ENCODE measurements at places on chromosomes 12 and 14. TPM values are rescaled to one million over a fixed set of nuclear protein-coding genes. Genes with fewer than 3 reads are reported as not detected.
A peak's percentile ranks its signal among the peaks of the same experiment; 100 is the strongest.

Gene SAMD15
- 1.1 TPM for total RNA-seq

DNA sequence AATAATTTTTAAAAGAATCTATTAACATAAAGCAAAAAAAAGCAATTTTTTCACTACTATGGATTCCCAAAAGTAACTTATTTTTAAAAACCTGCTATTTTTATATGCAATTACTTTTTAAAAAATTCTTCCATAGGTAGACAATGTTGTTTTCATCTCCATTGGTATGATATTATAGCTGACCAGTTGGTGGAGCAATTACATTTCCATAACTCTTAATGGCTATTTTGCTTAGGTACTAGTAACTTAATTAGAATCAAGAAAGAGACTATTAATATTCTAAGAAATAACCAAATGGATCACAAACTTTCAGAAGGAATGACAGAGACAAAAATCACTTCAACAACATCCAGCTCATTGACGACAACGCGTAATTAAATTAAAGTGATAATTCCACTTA is 64.7 kb upstream of the PTCSC3 start:
- no peak for DNase-seq

- no peak for DNase-seq
These were observed 280.3 kb upstream of the AMIGO2 start for GRCh38 chr12:47360093-47360480.

- no peak for DNase-seq
These were observed 57.3 kb upstream of the NOVA1 start for GRCh38 chr14:26655128-26655527.

DNA sequence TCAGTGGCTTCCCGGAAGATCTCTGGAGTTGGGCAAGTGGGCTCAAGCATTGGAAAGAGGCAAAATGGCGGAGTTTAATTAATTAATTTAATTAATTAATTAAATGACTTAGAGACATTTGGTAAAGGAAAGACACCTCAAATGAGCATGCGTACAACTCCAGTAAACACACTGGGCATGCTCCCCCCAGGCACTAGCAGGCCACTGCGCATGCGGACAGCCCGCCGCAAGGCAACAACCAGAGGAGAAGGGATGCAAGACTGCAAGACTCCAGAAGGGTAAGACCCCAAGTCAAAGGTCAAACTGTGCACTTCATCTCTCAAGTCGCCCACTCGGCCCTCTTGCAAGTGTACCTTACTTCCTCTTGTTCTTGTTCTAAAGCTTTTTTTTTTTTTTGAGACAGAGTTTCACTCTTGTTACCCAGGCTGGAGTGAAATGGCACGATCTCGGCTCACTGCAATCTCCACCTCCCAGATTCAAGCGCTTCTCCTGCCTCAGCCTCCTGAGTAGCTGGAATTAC is 57.8 kb upstream of the PSMC1 start:
- no peak for DNase-seq

Gene TCL1B
- total RNA-seq: not detected

DNA sequence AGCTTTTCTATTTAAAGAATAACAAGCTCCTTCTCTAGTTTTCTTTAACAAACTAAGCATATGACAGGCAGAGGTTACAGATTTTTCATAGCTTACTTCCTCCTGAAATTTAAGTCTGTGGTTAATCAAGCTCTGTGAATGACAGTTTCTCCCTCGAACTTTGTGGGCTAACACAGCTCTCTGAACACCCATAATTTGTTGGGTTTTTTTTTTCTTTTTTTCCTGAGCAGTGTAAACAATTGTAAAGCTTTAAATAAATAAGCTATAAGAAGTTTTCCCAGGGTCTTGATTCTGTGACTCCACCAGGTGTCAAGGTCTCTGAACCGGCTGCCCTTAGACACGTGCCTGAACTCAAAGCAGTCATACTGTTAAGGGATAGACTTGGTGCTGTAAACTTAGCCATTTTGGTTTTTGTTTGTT is 128.1 kb upstream of the AMIGO2 start:
- peak; percentile 66 for DNase-seq

Gene PTCSC3
- total RNA-seq: not detected

Gene IL26
- not detected for total RNA-seq

Gene AMN
- total RNA-seq: 0.33 TPM

GRCh38 chr14:63371033-63371432 is 52.3 kb upstream of the GPHB5 start:
- no peak for DNase-seq

DNA sequence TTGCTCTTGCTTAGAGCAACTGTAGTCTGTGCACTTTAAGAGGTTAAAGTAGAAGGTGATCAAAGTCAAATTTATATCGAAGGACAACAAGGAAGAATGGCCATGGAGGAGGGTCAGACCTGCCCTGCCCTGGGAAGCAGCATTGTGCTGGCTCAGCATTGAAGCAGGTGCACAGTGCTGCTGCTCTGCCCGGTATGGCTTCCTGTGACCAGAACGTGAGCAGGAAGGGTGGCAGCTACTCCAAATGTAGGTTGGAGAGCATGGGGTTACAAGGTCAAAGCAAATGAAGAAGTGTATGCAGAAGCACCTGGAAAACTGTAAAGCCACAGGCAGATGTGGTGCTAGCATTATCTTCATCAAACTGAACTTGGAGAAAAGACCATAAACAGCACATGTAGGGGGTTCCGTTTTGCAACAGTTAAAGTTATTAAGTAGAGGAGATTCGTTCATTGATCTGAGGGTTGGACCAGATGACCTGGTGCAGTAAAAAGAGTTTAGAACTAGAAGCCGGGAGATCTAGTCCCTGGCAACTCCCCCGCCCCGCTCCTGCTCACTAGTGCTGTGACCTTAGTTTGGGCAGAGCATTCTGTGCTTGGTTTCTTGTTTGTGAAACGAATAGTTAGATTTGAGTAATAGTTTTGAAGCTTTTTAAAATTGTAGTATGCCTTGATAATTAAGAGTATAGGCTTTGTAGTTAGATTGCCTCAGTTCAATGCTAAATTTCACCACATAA is 84.2 kb downstream of the SCN8A start:
- no peak for DNase-seq

Gene HCAR3
- 1.9 TPM for total RNA-seq

DNA sequence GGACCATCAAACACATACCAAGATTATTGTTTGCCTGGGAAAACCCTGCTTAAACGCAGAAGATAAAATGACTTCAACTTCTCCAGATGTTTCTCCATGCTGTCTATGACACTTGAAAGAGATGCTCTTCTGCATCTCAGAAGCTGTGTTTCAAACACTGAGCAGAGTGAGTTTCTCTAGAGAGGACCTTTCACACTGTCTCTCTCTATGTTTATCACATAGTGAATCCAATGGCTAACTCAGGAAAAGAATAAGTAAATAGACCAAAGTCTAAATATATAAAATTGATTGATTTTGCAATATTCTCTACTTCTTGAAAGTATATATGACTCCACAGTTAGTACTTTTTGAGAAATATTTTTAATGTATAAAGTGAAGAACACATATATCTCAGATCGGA is 325.6 kb upstream of the USP15 start:
- DNase-seq: no peak

DNA sequence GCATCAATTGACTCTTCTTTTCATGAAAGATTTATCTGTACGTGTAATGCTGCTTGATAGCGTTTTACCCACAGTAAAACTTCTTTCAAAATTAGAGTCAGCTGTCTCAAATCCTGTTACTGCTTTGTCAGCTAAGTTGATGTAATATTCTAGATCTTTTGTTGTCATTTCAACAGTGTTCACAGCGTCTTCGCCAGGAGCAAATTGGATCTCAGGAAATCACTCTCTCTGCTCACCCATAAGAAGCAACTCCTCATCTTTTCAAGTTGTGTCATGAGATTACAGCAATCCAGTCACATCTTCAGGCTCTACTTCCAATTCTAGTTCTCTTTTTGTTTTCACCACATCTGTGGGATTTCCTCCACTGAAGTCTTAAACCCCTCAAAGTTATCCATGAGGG is 9.5 kb downstream of the PCNX1 start:
- DNase-seq: no peak

DNA sequence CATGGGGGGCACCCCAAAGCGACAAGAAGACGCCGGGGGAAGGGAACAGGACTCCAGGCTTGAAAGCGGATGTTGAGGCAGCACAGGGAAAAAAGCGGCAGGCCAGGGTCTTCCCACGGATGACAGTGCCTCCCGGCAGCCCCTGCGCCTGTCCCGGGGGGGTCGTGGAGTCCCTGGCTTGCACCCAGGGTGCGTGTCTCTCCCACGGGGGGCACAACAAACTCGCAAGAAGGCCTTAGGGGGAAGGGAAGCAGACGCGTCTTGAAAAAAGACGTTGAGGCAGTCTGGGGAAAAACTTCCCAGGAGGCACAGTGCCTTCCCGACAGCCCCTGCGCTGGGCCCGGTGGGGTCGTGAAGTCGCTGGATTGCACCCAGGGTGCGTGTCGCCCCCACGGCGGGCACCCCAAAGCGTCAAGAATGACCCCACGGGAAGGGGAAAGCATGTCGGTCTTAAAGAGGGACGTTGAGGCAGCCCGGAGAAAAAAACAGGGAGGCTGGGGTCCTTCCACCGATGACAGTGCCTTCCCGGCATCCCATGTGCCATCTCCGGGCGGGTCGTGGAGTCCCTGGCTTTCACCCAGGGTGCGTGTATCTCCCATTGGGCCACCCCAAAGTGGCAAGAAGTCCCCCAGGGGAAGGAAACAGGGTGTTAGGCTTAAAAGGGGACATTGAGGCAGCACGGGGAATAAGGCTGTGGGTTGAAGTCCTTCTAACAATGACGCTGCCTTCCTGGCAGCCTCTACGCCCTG is 159.9 kb upstream of the ALG10B start:
- no peak for DNase-seq

GRCh38 chr12:82522285-82522684 is 164.0 kb downstream of the METTL25 start:
- DNase-seq: no peak

- DNase-seq: no peak
These were observed 54.1 kb downstream of the EP400 start for GRCh38 chr12:132003846-132004245.

DNA sequence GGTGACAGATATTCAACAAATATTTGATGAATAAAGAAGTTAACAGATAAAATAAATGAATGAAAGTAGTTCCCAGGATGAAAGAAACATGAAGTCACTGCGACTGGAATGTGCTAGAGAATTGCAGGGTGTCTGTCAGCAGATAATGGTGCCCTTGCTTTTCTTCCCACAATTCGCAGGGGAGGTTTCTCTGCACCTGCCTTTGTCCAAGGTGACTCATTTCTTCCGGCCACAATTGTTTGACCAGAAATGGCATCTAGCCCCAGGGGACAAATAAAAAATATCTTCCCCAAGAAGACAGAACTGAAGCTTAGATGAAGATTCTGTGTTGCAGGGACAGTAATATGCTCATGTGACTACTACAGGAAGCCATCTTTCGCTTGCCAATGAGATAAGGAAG is 316.1 kb upstream of the TBX3 start:
- peak; percentile 31 for DNase-seq

Gene GNS
- 20.8 TPM for total RNA-seq
